ENCODE measurements at places on chromosomes 6 and 20.

DNA sequence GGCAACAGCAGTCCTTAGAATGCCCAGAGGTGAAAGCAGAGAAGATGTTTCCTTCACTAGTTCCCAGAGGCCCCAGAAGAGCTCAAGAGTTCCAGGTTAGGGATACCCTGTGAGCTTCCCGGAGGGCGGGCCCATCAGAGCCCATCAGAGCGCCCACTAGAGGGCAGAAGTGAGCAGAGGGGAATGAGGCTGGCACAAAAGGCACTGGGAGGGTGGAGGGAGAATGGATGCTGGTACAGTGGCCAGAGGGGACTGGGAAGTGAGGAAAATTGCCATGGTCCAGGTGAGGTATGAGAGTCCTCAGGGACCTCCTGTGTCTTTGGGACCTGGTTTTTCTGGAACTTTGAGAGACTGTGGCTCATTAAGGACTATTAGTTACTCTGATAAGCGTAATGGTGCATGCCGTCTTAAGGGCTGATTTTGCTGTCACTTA, 57.3 kb downstream of the LINC00237 start:
- DNase-seq, result peak; percentile 61

- no peak for DNase-seq
These were observed 194.8 kb downstream of the CDKAL1 start for GRCh38 chr6:20729086-20729485.

- DNase-seq, result no peak
These were observed 423.6 kb downstream of the HAO1 start for GRCh38 chr20:7516621-7517111.

DNA sequence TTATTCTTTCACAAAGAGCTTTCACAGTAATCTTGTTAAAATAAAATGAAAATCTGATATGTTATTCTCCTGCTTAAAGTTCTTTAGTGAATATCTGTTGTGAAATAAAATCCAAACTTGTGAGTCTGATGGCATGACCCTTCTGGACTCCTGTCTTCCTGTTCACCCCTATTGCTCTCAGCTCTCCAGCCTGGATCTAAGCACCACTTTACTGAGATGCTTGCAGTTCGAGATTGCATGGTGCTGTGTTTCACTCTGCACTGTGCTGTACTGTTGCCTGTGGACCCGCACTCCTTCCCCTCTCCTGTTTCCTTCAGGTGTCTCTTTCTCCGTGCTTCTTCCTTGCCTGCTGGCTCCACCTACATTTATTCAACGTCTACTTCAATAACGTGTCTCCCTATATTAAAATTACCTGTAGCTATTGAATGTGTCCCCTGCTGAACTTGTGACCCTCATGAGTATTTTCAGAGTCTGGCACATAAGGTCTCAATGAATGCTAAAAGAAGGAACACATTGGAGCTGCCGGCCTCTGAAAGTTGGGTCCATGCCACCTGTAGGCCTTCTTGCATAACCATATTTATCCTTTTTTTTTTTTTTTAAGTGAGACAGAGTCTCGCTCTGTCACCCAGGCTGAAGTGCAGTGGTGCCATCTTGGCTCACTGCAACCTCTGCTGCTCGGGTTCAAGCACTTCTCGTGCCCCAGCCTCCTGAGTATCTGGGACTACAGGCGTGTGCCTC, 100.1 kb downstream of the ARID1B start:
- no peak for DNase-seq

Measured in stimulated activated CD4-positive, alpha-beta T cell treated with anti-CD3 and anti-CD28 coated beads, Interleukin-2, amount 100 ng/mL, for 48 hours (primary cell).